ENCODE measurements at places on chromosomes 12 and 14.

DNA sequence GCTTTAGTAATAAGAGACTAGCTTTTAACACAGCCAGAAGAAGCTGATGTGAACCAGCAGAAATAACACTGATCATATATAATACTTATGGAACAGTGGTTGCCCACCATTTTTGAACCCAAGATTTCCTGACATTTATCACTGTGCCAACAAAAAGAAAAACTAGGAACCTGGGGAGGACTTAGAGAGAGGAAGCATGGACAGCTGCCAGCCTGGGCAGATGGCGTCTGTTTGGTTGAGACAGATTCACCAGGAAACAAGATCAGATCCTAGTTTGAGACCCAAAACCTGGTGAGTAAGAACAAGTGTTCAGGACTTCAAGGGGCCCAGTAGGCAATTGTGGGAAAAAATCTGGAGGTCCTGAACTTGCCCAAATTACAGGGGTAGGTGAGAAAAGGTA lies 95.3 kb downstream of the BICD1 start:
- no peak for DNase-seq

GRCh38 chr14:80269353-80269925 lies 58.1 kb upstream of the DIO2 start:
- DNase-seq, result no peak

GRCh38 chr12:112381406-112381882 lies 787 bp downstream of the HECTD4 start:
- DNase-seq, result no peak

DNA sequence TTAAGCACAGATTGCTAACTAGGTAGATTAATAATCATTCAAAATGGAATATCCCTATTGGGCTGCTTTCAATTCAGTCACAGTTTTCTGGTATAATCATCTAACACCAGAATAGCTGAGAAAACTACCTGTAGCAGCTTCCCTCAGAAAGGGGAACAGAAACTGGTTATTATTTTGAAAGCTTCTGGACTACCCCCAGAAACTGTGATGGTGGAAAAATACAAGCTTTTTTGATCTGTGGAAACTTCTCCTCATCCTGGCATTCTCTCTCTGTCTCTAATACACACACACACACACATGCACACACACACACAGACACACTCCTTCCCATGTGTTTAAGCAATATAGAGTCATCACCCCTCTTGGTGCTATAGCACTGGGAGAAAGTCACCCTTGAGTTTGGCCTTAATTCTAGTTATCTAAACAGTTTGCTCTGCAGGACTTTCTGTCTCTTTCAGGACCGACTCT lies 251.5 kb upstream of the LMO3 start:
- no peak for DNase-seq

DNA sequence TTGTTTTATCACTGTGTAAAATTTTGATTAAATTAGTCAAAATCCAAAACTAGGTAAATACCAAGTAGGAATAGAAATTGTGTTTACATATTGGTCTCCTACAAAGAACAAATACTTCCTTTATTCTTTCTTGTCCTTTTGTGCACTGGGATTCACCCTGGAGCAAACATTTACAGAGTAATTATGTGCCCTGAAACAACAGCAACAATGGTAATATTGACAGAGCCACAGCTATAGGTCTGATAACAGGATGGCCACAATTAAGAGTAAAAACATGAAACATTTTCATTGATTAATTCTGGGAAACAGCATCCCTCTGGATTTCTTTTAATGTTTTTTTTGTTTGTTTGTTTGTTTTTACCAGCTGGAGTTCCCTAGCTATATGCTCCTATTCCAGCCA lies 61.2 kb downstream of the SLC38A6 start:
- DNase-seq, result no peak

- no peak for DNase-seq
Measured at GRCh38 chr14:54493293-54493692, 4.5 kb upstream of the GMFB start.

DNA sequence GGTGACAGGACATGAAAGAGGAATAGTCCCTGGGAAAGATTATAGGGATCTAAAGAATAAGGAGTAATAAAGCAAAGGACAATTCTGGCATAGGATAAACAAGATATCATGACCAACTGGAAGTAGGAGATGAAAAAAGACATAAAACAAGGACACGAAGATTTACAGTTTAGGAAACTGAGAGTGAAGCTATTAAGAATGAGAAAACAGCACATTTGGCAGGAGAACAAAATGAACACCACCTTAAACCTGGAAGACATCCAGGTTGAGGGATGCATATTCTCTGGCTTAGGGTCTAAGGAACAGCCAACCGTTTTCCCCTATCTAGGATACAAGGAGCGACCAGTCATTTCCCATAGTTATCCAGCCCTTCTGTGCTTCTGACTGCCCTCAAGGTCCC lies 1.9 kb downstream of the TRIP11 start:
- DNase-seq, result no peak

- no peak for DNase-seq
Measured at GRCh38 chr12:89418228-89418910, 66.1 kb upstream of the DUSP6 start.

DNA sequence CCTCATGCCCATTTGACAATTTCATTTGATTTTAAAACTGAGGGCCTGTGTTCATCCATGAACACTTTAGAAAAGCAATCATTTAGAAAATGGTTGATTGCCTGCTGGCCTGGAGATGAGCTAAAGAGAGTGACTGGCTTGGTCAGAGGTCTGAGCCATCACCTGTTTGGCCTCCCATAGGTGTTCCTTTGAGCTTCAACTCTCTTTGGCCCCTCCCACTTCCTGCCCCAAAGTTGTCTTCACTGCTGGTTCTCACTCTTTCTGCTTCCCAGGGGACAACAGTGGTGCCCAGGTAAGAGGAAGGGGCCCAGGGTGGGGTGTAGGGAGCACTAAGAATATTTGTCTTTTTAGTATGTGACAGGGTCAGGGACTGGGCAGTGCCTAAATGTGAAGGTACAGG lies 4.9 kb upstream of the TCP11L2 start:
- DNase-seq, result no peak

- no peak for DNase-seq
Measured at GRCh38 chr14:45332360-45332988, 79.5 kb upstream of the MIS18BP1 start.

DNA sequence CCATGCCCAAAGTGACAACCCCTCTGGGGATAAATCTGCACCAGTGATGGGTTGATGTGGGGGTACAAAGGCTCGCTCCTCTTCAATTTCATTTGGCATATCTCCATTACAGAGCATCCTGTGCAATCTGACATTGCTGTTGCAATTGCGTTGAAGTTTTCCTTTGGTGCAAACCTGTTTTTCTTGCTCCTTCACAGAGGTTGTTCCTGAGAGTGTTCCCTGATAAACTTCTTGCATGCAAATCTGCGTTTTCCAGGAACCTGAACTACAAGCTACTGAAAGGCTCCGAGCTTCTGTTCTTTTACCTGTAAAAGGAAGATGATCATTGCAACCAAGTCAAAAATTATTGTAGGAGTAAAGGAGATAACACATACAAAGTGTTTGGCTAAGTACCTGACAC lies 26.1 kb downstream of the SERPINA11 start:
- DNase-seq, result no peak

- DNase-seq, result no peak
Measured at GRCh38 chr14:79608446-79608845, 602.9 kb downstream of the DIO2 start.

DNA sequence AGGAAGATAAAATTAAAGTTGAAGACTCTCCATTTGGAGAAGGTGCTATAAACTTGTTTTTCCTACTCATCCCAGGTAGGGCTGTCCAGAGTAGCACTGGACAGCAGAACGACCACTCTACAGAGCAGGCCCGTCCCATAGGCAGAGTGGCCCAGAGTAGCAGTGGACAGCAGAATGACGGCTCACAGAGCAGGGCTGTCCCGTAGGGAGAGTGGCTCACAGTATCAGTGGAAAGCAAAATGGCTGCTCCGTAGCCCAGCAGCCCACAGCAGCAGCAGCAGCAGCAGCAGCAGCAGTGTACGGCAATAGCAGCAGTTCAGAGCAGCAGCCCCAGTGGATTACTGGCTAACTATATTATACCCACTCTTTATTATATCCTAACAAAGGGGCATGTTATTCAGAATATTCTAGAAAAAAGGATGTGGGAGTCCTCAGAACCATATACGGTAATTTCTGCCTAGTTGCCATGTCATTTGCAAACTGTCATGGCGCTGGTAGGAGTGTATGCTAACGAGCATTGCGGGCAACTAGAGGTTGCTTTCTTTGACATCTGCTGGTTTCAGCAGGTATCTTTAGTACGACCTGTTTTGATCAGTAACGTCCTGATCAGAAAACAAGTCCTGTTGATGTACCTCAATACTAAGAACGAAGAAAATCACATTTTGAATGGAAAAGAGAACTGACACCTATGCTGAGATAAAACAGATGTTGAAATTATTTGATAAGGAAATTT lies 567.3 kb downstream of the SLC16A7 start:
- DNase-seq, result no peak

DNA sequence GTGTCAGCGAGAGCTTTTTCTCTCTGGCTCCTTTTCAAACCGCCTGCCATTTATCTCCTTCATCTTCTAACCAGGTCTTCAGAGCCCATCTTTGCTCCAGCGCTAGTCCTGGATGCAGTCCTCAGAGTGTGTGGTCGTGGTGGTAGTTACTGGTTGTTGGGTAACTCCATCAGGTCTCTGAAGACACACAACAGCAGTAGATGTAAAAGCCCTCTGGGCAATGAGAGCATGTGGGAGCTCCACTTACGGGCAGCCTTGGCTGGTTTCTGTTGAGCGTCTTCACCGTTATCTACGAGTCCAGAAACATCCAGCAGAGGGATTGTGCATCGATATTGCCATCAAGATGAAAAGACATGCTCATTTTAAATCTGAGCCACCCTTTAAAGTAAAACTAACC lies 61.2 kb downstream of the FBXL14 start:
- DNase-seq, result no peak

DNA sequence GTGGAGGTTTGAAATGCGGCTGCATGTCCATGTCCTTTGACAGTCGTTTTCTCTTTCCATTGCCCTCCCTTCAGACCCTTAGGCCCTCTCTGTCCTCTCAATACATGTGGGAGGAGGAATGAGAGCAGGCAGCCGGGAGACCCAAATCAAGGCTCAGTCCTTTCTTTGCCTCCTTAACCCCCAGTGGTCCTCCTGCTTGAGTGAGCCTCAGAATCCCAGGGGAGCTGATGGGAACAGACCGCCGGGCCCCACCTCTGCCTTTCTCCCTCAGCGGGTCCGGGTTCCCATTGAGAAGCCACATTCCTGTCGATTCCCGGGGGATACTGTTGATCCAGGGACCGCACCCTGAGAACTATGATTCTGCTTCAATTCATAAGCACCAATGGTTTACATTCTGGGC lies 77.9 kb upstream of the RFLNA start:
- no peak for DNase-seq

DNA sequence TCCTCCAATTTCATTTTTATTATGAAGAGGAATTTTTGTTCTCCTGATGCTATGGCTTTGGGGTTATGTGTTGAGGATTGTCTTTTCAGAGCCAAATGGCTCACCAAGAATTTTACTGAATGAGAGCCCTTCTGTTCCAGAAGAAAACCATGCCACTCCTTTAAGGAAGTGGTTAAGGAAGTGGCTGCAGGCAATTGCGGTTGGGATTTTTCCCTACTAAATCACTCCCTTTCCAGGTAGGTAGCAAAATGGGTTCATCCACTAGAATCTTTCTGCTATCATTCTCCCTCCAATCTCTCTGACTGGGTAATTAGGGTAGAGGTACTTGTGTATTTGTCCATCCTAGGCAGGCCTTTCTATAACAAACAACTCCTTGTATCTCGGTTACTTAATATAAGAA lies 163.1 kb downstream of the TTC8 start:
- no peak for DNase-seq

DNA sequence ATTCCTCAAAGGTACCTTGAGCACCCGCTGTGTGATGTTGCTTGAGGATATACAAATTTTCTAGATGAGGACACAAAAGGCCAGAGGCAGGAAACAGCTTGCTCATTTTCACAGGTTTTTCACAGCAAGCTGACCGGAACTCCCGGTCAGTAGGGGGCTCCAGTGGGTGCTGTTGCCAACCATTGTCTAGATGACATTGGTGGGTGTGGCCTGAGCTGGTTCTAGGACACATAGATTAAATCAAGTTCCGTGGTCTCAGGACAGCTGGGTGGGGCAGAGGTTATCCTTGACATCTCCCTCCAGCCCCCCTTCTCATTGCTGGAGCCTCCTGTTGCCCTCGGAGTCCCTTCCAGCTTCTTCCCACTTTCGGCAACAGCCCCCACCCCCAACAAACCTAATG lies 153.6 kb upstream of the FKBP4 start:
- no peak for DNase-seq

- DNase-seq, result no peak
Measured at GRCh38 chr12:40999210-40999609, 188.9 kb upstream of the PDZRN4 start.

DNA sequence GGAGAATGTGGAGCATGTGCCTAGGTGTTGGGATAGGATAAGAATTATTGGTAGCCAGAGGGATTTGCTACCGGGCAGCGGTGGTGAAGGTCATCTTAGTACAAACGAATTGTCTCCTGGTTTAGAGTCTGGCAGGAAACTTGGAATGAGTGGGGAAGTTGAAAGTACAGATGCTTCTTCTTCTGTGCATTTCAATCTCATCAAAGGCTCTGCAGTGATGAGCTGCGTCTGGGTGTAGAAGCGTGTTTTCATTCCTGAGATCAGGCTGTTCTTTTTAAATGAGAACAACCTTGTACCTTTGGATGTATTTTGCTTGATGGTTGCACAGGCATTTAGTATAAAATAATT lies 2.1 kb downstream of the WNK1 start:
- DNase-seq, result no peak

DNA sequence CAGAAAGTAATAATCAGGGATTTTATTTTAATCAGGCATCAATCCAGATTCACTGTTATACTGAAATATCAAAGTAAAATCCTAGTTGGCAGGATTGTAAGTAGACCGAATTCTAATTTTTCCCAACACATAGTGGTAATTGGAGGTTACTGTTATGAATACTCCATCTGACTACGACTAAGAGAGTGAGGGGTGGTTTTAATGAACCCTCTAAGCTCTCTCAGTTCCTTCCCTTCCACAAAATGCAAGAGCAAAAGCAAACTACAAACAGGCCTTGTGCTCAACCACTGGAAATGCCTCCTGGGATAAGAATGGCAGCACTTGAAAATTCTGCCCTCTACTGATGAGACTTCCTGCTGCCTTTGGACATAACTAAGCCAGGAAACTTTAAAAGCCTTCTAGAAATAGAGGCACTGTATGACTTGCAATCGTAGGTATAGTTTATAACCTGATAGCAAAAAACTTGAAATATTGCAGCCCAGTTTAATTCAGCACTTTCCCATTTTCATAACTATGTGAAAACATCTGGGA lies 184.8 kb downstream of the SLC16A7 start:
- DNase-seq, result no peak

- no peak for DNase-seq
Measured at GRCh38 chr12:96520767-96521166, 31.4 kb downstream of the CFAP54 start.

DNA sequence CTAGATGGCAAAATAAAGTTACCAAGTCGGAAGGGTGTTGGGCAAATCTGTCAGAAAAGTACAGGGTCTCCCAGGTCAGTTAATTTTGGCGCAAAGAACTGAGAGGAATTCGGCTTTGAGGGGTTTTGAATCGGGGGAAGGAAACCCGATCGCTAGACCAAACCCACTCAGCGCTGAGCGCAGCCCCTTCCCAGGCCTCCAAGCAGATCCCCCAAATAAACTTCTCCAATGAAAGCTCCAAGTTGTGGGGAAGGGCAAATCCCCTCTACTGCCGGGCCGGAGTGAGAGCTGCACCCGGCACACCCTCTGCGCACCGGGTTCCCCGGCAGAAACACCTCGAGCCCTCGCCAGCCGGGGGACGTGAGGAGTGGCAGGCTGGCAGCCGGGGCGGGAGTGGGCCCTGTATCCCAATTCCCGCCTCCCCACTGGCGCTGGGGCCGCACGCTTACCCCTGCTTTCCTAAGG lies 441 bp downstream of the E2F7 start:
- no peak for DNase-seq
